HTR-8/SVneo (cell line): ENCODE measurements at places on chromosomes 12 and 14.

- DNase-seq: peak; percentile 52
Observed at GRCh38 chr12:1760566-1761382, 59.6 kb upstream of the LRTM2 start.

DNA sequence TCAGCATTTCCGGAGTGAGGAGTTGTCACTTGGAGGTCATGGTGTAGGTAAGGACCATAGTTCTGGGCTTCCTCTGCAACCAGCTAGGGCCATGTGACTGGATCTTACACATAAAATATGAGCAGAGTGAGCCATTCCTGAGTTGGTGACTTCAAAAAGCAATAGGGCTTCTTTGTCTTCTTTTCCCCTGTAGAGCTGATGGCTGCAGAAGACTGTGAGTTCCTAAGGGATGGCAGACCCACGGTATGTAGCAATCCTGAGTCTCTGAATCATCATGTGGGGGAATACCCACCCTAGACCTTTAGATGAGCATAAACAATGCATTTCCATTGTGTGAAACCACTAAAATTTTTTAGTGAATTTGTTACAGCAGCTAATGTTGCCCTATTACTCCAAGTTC is 151.1 kb upstream of the TBX3 start:
- DNase-seq: no peak

GRCh38 chr12:106645074-106645421 is 62.2 kb downstream of the RFX4 start:
- DNase-seq: no peak

- DNase-seq: no peak
Observed at GRCh38 chr14:75013290-75013689, 10.6 kb downstream of the EIF2B2 start.

- DNase-seq: no peak
Observed at GRCh38 chr14:103143506-103143905, 20.2 kb downstream of the TNFAIP2 start.

GRCh38 chr14:73749706-73750530 is 35.7 kb upstream of the PNMA1 start:
- DNase-seq: no peak

GRCh38 chr14:74616996-74617700 is 5.1 kb upstream of the LTBP2 start:
- DNase-seq: no peak

- no peak for DNase-seq
Observed at GRCh38 chr14:31159682-31160296, 47.8 kb downstream of the HECTD1 start.

GRCh38 chr12:28237423-28237822 is 47.2 kb downstream of the CCDC91 start:
- no peak for DNase-seq

DNA sequence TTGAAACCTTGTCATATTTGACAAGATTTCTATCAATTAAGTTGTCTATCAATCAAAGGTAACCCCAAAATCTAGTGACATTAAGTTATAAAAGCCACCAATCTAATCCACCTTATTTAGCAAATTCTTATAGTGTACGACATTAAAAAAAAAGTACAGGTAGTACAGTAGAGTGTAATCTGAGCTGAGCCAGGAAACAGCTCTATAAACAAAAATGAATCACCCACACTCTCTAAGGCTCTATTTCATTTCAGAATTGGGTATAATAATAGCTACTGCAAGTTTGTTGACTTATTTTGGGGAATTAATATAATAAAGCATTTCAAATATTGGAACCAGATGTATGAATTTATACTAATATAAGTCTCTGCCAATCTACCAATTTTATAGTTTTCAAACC is 342.4 kb upstream of the FLRT2 start:
- DNase-seq: no peak

DNA sequence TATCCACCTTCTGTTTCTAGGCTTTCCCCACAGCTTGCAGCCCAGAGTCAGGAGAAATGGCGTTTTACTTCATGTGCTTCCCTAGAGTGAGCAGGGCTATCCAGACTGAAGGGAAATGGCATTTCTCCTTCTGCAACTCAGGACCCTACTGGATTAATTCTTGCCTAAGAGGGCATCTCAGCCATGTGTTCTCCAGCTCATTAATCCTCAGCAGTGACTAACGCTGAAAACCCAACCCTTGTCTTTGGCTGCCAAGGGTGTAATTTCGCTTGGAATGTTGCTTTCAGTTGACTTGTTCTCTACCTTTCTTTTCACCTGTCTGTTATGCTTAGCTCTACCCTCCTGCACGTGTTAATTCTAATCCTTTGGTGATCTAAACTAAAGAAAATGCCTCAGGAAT is 21.0 kb upstream of the EMP1 start:
- no peak for DNase-seq

DNA sequence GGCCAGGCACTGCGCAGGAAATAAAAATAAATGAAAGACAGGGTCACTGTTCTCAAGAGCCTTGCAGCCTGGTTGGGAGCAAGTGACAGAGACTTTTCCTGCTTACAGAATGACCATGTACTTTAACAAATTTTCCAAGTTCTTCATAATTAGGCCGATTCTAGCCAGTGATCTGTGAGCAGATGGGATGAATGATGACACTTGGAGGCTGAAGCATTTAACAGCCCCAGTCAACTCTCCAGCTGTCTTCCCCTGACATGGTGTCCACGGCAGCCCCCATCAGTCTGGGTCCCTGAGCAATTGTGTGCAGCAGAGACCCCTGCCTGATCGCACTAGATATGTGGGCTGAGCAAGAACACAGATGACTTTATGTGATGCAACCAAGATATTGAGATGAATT is 198.8 kb downstream of the NTF3 start:
- no peak for DNase-seq

- DNase-seq: no peak
Observed at GRCh38 chr12:105317942-105318621, 12.4 kb upstream of the C12orf75 start.

GRCh38 chr12:100987552-100988521 is 193.3 kb downstream of the ANO4 start:
- DNase-seq: peak; percentile 38

GRCh38 chr12:46406352-46407027 is 33.9 kb upstream of the SLC38A2 start:
- DNase-seq: no peak

DNA sequence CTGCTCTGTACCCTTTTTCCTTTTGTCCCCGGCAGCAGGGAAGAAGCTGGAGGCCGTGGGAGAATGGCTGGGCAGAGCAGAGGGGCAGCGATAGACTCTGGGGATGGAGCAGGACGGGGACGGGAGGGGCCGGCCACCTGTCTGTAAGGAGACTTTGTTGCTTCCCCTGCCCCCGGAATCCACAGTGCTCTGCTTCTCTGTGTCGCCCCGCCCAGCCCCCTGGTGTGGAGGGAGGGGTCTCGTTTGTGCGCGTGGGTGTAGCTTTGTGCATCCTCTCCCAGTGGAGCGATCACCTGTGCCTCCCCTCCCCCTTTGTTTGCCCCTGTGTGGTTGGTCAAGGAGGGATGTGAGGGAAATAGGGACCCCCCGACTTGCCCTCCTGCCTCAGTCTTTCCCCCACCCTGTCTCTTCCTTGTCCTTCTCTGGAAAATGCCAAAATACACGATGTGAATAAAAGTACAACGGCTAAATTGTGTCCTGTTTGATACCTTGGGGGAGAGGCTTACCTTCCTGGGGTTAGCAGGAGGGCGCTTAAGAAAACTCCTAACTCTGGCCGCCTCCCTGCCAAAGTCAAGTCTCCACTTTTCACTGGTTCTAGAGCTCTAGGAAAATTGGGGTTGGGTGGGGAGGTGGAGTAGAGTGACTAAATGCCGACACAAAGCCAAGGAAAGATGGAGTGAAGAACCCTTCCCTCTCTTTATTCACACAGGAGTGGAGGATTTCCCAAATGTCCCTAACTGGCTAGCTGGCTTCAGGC is 990 bp upstream of the TPI1 start:
- no peak for DNase-seq

DNA sequence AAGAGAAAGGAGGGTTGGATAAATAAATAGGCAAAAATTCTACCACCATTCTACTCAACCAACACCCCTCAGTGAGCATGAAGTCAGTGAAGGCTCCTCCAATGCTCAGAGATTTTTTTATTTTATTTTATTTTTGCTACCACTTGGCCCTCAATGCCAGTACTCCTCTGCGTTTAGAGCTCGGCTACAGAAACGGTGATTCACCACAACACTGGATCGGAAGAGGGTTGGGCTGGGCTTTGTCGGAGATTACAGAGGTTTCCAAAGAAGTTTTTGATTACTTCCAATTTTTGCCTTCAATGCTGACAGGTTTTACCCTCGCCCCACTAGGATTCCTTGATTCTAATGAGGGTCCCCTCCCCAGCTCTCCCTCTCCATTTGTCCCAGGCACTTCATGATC is 1027.2 kb upstream of the TMEM132C start:
- no peak for DNase-seq

DNA sequence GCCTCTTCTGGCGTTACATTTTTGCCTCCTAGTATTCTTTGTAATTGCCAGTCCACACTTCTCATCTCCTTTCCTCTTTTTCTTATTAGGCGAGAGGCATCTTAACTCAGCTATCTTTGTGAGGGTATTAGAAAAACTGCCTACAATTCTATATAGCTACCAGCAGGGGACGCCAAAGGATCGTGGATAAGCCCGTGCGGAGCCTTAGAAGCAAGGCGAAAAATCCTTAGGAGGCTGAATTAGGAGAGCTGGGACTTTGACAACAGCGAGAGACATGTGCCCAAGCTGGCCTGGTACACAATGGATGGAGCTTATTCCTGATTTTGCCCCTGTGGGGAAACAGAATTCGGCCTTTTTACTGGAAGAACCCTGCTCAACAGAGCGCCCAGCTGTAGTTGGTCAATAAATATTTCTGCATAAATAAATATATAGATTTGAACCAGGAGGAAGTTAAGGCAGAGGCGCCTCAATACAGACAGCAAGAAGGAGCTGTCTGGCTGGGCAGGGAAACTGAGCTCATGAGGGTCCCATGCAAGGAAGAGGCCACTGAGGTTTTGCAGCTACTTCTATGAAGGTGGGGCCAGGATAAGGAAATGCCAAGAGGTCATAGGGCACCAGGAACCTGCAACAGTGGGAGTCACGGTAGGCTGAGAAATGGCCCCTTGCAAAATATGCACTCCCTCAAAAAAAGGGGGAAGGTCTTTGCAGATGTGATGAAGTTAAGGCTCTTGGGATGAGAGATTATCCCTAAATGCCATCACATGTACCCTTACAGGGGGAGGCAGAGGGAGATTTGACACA is 14.6 kb upstream of the RBM19 start:
- peak; percentile 59 for DNase-seq

- peak; percentile 64 for DNase-seq
Observed at GRCh38 chr14:74475678-74476077, 17.4 kb downstream of the NPC2 start.

- DNase-seq: peak; percentile 15
Observed at GRCh38 chr12:93050026-93050747, 121.1 kb upstream of the EEA1 start.

GRCh38 chr14:99619835-99620834 is 16.1 kb upstream of the CCDC85C start:
- DNase-seq: peak; percentile 52

- DNase-seq: no peak
Observed at GRCh38 chr14:101889898-101890297, 74.5 kb upstream of the DYNC1H1 start.

GRCh38 chr14:94773061-94773648 is 3.2 kb upstream of the GSC start:
- no peak for DNase-seq

- DNase-seq: no peak
Observed at GRCh38 chr14:81529391-81529790, 4.3 kb downstream of the SEL1L start.

- no peak for DNase-seq
Observed at GRCh38 chr12:63766498-63766897, 13.2 kb upstream of the RXYLT1 start.

DNA sequence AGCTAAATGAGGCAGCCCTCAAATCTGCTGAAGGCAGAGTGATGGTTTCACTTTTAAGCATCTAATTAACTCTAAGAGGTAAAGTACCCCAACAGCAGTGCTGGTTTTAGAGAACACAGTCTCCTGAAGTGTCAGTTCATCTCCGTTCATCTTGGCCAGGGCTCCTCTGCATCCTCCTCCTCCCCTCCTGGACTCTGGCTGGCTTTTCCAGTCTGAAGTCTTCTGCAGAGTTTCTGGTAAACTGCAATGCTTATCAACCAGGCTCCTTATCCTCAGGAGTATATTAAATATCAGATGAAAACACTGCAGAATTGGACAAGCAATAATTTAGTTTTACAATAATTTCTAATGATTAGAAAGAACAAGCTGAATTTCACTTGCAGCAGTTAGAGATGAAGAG is 115.4 kb downstream of the GTF2A1 start:
- no peak for DNase-seq

GRCh38 chr12:78746001-78746400 is 118.6 kb upstream of the SYT1 start:
- DNase-seq: no peak

- DNase-seq: no peak
Observed at GRCh38 chr14:99538275-99538674, 57.1 kb downstream of the CCNK start.

GRCh38 chr14:105358943-105359342 is 39.4 kb upstream of the TEX22 start:
- no peak for DNase-seq

GRCh38 chr14:85027681-85028370 is 502.1 kb upstream of the FLRT2 start:
- DNase-seq: no peak

DNA sequence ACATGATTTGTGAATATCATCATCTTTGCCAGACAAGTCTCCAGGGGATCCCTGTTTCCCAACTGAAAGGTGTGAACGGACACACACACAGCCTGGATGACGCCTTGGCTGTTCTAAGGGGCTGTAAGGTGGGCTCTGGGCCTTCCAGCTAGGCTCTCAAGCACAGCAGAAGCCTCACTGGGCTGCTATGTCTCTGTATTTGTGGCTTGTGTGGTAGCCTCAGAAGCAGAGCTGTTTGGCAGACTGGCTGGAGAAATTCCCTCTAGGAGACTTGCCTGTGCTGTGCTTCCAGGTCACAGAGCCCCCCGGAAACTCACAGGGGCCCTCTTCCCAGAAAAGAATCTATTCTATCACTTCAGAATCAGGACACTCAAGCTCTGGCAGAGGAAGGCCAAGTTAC is 21.4 kb downstream of the OTUB2 start:
- no peak for DNase-seq

DNA sequence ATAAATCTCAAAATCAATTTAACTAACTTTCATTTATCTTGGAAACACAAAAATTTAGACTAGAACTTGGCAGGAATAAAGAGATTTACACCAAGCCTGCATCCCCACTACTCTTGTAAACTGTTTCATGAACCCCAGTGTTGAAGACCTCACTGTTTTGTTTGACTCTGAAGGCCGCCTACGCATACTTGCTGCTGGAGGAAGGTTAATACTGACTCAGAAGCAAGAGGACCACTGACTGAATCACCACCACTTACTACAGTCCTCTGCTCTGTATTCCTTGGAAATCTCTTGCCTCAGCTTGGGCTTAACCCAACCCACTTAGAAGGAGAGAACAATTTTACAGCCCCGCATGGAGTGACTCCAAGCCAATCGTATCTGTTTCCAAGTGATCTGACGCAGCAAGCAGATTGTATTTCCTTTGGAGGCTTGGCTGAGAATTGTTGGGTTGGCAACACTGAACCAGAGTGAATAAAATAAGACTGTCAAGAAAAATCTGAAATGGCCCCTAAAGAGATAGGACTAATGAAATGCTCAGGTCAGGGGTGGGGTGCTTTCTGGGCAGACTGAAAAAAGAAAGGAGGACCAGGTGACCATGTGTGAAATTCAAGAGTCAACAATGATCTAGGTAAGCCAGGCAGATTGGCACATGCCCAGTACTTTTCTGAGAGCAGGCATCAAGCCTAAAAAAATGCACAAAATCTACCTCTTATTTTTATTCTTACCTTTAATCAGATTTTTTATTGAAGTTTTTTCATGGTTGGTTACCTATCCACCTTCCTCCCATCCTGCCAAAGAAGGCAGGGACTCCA is 248.6 kb downstream of the ZFP36L1 start:
- DNase-seq: peak; percentile 78

- DNase-seq: no peak
Observed at GRCh38 chr14:34835312-34835711, 39.8 kb downstream of the BAZ1A start.
